Stimulated activated CD8-positive, alpha-beta memory T cell treated with anti-CD3 and anti-CD28 coated beads, Interleukin-4, amount 100 ng/mL, for 4 hours (primary cell): ENCODE measurements at places on chromosomes 5 and 9.

DNA sequence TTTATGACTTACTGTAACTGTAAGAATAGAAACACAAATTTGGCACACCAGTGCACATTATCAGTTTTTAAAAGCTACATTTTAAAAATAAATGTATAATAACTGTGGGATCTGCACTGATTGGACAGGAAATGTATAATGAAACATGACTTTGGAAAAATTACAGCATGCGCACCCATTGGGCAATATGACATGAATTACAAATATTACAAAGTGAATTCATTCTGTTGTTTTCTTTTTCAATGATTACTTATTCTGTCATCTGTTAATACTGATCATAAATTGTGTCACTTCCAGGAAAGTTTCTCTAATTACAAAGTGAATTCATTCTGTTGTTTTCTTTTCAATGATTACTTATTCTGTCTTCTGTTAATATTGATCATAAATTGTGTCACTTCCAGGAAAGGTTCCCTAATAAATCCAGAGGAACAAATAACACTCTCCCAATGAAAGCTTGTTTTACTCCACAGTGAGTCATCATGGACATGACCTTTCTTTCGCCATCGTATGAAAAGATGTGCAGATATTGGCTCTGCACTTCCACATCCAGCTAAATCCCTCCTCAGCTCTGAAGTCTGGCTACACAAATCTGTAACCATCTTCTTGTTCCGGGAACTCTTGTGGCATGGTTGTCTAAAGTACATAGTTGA is 297.0 kb upstream of the HAPLN1 start:
- DNase-seq = no peak

- no peak for DNase-seq
These were observed 41.3 kb downstream of the MAP3K1 start for GRCh38 chr5:56856541-56857178.

DNA sequence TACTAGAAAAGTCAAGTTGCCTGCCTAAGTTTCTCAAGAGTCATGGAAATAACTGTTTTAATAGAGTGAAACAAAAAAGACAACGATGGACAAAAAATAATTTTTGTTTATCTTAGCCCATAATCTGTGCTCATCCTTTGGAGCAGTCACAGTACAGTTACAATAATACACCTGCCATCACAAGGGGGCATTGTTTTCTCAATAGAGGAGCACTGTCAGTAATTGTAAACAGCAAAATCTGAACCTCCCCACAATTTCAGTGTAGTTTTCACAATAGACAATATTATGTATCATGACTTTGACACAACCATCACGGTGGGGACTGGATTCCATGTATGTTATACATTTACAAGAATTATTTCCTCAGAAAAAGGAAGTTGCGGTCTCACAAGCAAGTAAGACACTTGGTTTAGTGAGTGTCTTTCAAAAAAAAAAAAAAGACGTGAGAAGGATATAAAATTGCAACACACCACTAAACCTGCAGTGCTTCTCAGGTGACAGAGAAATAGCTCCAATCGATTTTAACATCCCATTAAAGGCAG is 586.3 kb downstream of the PTPRD start:
- DNase-seq = no peak

DNA sequence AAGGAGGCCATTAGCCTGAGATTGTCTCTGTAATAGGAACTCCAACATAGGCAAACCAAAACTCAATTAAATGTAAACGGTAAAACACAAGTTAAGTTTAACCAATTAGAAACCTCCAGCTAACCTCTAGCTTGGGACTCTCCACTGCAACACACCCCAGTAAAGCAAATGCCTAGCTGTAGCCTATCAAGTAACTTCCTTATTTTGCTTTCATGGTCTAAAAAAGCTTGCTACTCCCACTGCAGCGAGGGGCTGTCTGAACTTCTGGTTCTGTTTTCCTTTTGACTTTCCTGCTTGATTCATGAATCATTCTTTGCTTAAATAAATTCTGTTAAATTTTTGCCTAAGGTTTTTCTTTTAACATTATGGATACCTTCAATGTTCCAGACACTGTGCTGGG is 24.4 kb upstream of the C5orf46 start:
- DNase-seq = no peak

GRCh38 chr5:64163135-64163534 is 2.5 kb upstream of the RNF180 start:
- DNase-seq = no peak

- no peak for DNase-seq
These were observed 142.8 kb upstream of the STK32A start for GRCh38 chr5:147092044-147092443.

DNA sequence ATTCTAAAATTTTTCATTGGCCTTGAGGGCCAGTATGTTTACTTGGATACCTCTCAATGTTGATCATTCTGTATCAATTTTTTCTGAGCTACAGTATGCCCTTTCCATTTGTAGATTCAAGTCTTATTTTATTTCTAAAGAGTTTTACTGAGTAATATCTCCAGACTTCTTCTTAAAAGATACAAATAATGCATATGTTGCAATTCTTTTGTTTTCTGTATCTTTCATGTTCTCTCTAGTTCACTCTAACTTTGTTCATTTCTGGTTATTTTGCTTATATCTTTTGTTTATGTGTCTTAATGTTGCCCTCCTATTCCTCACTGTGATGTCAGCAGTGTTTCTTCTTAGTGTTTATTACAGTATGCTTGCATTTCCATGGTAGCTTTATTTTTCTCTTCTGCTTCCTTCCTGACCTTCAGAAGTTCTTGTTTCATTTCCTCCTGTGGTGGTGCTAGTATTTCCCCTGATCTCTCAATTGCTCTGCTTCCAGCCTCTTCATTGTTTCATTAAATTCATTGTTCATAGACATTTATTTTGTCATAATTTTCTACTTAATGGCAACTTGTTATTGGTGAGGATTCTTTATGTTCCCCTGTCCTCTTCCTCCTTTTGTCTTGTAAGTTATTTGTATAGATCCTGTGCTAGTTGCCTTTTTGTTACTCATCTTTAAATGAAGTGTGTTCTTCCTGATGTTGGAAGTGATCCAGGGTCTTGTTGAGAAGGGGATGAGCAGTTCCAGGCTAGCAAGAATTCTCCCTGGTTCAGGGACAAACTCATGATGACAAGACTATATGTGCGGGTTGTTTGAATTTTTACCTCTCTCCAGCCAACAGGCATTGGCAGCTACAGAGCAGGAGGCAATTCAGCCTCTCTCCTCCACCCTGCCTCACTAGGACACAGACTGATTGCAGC is 160.8 kb downstream of the DEPDC1B start:
- no peak for DNase-seq

DNA sequence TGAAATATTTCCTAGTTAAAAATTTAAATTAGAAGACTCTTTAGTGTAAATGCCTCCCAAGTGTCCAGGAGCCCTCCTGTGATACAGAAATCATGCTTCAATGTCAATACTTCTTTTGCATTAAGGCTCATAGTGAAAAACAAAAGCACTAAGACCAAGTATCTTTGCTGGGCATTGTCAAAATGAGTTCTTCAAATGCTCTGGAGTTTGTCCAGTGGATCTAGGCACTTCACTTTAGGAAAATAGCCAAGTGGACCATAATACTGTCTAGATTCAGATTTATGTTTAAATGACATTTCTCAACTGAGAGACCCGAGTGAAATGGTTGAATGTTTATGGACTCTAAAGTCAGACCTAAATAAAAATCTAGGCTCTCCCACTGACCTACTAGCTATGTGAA is 21.3 kb upstream of the CCDC112 start:
- no peak for DNase-seq

- DNase-seq = no peak
These were observed 99.3 kb upstream of the NIPBL start for GRCh38 chr5:36777105-36777757.

DNA sequence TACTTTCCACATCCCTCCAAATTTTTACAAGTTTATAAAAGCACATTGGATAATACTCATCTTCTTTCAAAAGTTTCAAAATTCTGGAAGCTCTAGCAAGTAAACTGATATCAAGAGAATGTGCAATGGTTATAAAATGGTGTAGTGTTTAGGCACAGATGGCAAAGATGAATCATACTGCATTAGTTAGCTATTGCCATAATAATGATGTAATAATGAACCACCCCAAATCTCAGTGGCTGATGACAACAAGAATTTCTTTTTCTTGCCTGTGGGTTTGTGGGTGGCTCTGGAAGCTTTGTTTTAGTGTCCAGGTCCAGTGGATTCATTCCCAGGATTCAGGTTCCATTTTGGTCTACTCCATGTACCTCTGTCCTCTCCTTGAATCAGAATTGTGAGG is 319.0 kb downstream of the BRINP1 start:
- DNase-seq = no peak

- DNase-seq = no peak
These were observed 198.6 kb downstream of the TRIO start for GRCh38 chr5:14341571-14342230.

GRCh38 chr9:10007356-10007755 is 605.4 kb downstream of the PTPRD start:
- no peak for DNase-seq

GRCh38 chr5:132816554-132816953 is 3.5 kb downstream of the SOWAHA start:
- DNase-seq = no peak
